ENCODE measurements at places on chromosomes 2 and 18. TPM values are rescaled to one million over a fixed set of nuclear protein-coding genes. Genes with fewer than 3 reads are reported as not detected.

Gene ZNF519
- 10.5 TPM for total RNA-seq

DNA sequence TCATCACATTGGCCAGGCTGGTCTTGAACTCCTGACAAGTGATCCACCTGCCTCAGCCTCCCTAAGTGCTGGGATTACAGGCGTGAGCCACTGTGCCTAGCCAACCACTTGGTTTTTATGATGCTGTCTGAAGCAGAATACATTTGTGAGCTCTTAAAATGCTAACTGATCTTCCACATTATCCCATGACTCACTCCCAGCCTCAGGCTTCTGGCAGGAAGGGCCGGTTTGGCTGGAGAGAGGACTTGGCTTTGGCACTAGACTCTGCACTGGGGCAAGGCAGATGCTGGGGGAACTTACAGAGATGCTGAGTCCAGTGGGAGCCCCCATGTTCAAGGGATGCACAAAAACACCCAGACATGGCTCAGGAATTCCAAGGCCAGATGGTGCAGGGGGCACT, 40.5 kb upstream of the SH3BP4 start:
- no peaks in the 10 kb centered on the region for H3K4me1 ChIP-seq
- H3K4me3 ChIP-seq: no peak overlapping the region
- H3K27me3 ChIP-seq: no peaks in the 10 kb centered on the region
- no peak overlapping the region for H3K27ac ChIP-seq

Gene CFAP65
- total RNA-seq: not detected

- H3K4me1 ChIP-seq: peaks cover 13% of the 10 kb centered on the region
- no peaks in the 10 kb centered on the region for H3K36me3 ChIP-seq
- H3K27ac ChIP-seq: peak overlapping the region; percentile 24
- H3K4me3 ChIP-seq: no peak overlapping the region
- no peak for DNase-seq
- H3K27me3 ChIP-seq: no peaks in the 10 kb centered on the region
Measured at GRCh38 chr2:43736637-43737036, 37.2 kb upstream of the DYNC2LI1 start.

All from SJSA1 (cell line).